Fibroblast of skin of abdomen (primary cell): ENCODE measurements at places on chromosomes 7 and 10.
A peak's percentile ranks its signal among the peaks of the same experiment; 100 is the strongest.

- peak; percentile 95 for DNase-seq
Measured at GRCh38 chr10:59387951-59388670, 25.8 kb upstream of the FAM13C start.

- no peak for DNase-seq
Measured at GRCh38 chr7:141481971-141482370, 69.2 kb upstream of the AGK start.

DNA sequence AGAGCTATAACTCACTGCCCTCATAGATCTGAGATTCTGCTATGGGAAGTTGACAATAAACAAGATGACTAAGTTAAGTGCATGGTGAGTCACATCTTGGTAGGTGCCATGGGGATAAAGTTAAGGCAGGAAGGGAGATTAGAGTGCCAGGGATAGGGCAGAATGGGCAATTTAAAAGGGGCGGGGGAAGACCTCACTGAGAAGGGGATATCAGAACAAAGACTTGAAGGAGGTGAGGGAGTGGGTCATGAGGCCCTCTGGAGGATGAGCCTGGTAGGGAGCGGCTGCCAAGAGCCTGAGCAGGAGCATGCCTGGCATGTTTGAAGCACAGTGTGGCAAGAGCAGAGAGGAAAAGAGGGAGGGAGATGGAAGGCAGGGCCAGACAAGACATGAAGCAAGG lies 34.8 kb upstream of the INMT start:
- no peak for DNase-seq

DNA sequence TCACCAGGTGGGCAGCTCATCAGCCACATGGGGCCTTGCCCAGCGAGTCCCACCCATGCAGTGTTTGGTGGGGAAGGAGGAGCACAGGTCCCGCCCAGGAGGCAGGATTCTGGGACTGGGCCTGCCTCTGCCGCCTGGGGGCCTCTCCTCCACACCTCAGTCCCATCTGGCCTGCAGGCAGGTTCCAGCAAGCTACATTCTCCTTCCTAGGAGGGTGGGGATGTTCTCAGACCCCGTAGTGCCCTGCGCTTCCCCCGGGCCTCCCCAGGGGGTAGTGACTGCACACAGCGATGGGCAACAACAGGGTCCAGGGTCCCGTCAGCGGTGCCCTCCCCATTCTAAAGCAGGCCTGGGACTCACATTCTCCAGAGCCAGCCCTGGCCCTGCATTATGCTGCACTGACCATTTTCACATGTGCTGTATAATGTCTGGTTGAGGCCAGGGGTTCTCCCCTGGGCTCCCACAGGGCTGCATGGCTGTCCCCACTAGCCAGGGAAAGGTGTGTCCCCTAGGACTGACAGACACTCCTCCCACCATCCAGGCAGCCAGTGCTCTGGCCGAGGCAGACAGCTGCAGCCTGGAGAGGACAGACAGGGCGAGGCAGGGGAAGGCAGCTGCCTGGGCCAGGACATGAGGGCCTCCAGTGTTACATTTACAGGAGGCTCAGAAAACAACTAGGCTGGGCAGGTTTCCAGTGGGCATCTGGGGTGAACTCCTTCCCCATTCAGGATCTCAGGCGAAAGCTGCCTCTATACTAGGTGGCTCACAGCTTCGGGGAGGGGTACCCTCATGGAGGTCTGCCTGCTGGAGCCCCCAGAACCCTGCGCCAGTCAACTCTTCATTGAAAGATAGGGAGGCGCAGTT lies 9.3 kb downstream of the RASGEF1A start:
- no peak for DNase-seq

GRCh38 chr10:25064401-25064800 lies 48.0 kb downstream of the THNSL1 start:
- no peak for DNase-seq

GRCh38 chr7:27191833-27192545 lies 7.0 kb upstream of the HOXA11 start:
- no peak for DNase-seq

- no peak for DNase-seq
Measured at GRCh38 chr10:7592627-7593026, 74.1 kb downstream of the ITIH5 start.

DNA sequence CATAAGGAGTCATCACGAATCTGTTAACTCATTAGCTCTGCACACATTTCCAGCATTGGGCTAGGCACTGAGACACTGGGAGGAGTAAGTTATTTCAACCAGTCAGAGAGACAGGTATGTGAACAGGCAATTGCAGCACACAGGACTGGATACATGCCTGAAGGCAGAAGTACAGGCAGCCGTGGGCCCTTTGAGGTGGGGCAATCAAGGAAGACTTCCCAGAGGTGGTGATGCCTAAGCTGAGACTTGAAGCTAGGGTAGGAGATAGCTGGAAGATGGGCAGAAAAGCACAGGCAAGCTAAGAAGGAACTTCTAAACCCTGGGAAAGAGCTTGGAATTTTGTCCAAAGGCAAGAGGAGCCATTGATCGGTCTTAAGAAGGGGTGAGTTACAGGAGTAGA lies 249.7 kb downstream of the EMX2 start:
- no peak for DNase-seq

- DNase-seq = no peak
Measured at GRCh38 chr7:89311886-89312285, 516.3 kb upstream of the TEX47 start.

- DNase-seq = peak; percentile 61
Measured at GRCh38 chr10:79098596-79099015, 29.8 kb downstream of the ZMIZ1 start.

- DNase-seq = no peak
Measured at GRCh38 chr10:3665316-3665908, 119.6 kb downstream of the KLF6 start.

GRCh38 chr10:73968098-73968521 lies 29.8 kb upstream of the VCL start:
- DNase-seq = peak; percentile 39
